ENCODE measurements at places on chromosomes 1 and 21.

GRCh38 chr1:181345146-181345545, 138.2 kb upstream of the CACNA1E start:
- no peak for DNase-seq

- no peak for DNase-seq
These were observed 1.9 kb upstream of the ERRFI1 start for GRCh38 chr1:8027748-8028570.

DNA sequence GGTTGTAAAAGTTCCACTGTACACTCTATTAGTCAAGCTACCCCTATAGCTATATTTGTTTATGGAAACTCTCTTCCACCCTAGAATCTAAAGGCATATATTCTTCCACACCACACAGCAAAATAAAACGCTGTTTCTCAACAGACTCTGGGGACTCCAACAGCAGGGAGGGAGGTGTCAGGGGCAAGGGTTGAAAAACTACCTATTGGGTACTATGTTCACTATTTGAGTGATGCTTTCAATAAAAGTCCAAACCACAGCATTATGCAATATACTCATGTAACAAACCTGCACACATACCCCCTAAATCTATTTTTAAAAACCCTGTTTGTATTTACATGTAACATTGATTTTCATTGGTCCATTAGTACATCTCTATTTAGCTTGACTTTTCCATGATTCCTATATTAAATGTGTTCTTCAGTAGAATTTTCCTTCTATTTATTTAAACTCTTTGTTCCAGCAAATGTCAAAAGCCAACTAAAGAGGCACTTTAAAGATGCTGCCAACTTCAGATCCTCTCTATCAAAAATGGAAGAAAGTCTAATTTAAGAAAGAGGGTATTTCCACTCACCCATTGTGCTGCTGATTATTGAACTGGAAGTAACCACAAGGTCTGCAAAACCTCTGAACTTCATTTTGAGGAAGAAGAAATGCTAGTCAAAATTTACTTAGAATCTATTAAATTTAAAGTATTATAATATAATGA, 26.2 kb downstream of the RGS7 start:
- no peak for DNase-seq

DNA sequence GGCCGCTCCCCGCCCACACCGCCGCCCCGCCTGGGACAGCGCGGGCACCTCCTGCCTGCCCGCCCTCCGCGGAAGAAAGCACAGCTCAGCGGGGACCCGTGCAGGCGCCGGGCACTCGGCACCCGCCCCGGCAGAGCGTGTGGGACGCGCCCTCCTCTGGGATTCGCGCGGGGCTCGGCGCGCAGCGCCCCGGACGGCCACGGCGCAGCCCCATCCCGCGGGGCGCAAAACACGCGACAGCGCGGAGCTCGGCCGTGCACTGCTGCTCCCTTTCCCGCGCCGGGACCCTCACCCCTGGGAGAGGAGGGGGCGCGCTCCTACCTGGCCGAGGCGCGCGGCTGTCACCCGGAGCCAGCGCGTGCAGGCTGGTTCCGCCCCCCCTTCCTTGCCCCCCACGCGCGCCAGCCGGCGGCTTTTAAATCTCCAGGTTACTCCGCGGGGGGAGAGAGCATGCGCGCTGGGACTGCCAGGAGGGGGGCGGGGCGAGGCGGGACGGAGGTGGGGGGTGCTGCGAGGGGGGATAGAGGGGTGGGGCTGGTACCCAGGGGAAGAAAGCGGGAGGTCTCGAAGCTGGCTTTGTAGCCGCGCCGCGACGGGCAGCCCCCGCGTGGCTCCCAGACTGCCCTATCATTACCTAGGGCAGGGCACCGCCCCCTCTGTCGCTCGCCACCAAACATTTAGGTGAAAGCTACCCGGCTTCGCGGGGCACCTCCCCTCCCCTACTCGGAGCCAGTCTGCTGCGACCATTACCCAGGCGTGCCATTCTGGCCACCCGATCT, at the start of gene SLC45A3:
Gene SLC45A3, minus strand, starts transcription at position 437 of the 779 bp plus-strand sequence. CDS start 15,853 bp downstream, outside the sequence.
- peak; percentile 69 for DNase-seq

DNA sequence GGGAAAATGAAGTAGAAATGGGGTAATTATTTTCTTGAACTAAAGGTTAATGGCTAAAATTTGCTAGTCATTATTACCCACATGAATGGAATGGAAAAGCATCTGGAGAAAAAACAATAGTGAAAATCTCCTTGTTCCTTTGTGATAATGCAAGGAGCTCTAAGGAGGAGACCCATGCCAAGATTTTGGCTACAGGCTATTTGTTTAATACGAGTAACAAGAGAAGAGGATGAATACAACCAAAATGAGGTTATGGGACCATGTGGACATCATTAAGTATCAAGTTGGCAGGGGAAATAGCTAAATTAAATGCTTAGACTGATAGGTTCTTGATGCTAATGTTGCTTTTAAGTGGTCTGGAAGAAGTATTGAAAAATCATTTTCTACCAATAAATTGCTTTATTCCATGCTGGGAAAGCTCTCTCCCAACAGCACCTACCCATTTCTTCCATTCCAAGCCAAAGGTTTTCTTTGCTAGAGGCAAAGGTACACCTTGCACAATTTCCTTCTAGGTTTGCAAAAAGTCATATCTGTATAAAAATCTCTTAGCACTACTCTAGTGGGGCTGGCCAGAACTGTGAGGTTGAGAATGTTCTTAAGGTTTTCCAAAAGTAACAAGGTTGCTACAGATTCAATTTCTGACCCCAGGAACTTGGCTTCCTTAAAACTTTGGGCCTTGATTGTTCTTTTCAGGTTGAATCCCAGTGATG, 100.2 kb downstream of the SMYD2 start:
- no peak for DNase-seq

GRCh38 chr1:59443310-59443709, 146.4 kb downstream of the FGGY start:
- no peak for DNase-seq

DNA sequence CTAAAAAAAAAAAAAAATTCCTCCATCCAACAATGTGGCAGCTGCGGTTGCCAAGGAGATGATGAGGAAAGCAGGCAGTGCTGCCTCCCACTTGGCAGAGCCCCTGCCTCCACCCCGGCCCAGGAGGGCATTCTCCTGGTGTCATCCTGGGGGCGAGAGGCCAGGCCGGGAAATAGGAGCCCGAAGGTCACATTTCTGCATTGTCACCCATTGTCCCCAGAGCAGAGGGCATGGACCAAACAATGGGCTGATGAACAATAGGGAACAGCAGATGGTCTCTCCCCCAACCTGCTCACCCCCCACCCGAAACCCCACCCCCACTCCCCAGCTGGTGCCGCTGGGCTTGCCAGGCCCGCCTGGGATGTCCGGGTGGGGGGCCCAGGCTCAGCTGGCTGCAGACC, 37.3 kb downstream of the CAMK2N1 start:
- no peak for DNase-seq

DNA sequence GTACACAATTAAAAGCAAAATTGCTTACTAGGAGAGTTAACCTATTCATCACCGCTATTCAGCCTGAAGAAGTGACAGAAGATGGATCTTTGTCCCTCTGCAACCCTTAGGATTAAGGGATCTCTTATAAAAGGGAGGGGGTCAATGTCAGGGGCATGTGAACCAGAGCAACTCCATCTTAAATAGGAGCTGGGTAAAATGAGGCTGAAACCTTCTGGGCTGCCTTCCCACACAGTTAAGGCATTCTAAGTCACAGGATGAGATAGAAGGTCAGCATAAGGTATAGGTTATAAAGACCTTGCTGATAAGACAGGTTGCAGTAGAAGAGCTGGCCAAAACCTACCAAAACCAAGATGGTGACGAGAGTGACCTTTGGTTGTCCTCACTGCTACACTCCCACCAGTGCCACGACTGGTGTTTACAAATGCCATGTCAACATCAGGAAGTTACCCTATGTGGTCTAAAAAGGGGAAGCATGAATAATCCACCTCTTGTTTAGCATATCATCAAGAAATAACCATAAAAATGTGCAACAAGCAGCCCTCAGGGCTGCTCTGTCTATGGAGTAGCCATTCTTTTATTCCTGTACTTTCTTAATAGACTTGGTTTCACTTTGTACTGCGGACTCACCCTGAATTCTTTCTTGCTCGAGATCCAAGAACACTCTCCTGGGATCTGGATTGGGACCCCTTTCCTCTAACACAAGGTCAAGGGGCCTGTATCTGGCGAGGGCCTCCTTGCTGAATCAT, 35.3 kb upstream of the NEK2 start:
- no peak for DNase-seq

DNA sequence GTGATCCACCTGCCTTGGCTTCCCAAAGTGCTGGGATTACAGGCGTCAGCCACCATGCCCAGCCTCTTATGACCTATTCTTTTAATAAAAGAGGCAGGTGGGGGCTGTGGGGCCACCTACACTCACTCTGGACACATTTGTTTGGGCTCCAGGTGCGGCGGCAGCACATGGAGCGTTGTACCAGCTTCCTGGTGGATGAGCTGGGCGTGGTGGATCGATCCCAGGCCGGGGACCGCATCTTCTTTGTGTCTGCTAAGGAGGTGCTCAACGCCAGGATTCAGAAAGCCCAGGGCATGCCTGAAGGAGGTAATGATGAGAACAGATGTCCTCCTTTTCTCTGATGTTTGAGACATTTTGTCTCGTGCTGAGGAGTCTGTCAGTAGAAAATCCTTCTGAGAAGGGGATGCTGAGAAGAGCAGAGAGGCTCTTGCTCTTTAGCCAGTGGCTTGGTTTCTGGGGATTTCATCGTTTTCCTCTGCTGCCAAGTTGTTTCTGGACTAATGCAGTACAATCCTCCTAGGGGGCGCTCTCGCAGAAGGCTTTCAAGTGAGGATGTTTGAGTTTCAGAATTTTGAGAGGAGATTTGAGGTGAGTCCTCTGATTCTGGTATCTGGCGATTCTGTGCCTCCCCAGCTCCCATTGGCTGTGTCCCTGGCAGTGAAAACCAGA, 17.9 kb upstream of the MIIP start:
- DNase-seq = peak; percentile 46

GRCh38 chr1:168391851-168392681, 111.4 kb downstream of the TBX19 start:
- DNase-seq = no peak

DNA sequence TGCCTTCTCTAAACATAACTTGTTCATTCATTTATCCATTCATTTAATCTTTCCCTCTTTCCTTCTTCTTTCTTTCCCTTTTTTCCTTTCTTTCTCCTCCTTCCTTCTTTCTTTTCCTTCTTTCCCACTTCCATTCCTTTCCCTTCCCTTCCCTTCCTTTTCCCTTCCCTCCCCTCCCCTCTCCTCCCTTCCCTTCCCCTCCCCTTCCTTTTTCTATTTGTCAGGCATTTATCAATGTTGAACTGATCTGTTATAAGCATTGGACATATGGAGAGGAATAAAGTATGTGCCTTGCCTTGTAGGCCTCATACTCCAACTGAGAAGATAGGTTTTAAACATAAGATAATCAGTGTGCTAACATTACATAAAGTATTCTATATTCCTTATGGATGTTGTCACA, 23.7 kb upstream of the ATP6V1G3 start:
- no peak for DNase-seq

DNA sequence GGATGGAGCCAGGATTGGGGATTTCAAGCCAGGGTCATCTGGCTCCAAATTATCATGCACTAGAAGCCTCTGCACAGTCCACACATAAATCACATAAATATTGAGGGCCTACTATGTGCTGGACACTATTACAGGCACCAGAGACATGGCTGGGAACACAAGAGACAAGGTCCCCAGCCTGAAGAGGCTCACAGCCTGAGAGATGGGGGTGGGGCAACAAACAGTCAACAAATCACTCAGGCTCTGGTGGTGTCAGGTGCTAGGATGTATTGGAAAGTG, 41.6 kb upstream of the LAPTM5 start:
- no peak for DNase-seq

- DNase-seq = no peak
These were observed 35.0 kb upstream of the SCAF4 start for GRCh38 chr21:31766899-31767298.

DNA sequence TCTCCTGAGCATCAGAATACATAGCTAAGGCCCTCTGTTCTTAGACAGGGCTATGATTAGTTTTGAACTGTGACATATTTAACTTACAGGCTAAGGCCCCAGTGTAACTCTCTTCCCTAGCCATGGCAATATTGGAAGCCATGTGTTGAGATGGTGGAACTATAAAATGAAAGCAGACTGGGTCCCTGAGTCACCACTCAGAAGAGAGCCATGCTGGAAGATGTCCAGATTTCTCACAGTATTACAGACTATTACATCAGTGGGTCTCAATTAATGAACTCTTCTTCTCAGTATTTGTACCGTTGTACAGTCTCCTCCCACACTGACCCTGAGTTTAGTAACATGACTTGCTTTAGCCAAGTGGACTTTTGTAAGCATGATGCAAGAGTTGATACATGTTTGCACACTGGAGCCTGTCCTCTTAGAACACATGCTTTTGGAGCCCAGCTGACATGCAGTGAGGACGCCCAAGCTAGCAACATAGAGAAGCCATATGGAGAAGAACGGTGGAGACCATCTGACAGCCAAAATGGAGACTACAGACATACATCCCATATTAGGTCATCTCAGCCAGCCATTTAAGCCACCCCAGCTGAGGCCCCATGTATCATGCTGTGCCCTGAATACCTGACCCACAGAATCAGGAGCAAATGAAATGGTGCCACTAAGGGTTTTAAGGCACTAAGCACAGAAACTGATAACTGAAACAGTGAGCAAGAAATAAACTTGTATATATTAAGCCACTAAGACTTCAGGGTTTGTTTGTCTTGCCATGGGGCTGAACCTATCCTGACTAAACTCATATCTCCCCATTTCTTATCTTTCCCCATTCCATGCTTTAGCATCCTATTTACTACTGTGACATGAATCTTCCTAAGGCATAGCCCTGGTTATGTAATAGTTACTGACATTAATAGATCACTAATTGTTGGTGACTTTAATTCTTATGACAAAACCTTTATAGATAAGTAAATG, 24.4 kb downstream of the TBX15 start:
- DNase-seq = no peak

- no peak for DNase-seq
These were observed 2102.9 kb downstream of the NCAM2 start for GRCh38 chr21:23101111-23101510.

- DNase-seq = peak; percentile 96
These were observed at the start of gene GSTM2 for GRCh38 chr1:109667452-109668122. Gene GSTM2, plus strand, starts transcription at chr1:109668057. Its CDS starts 59 bp downstream, at chr1:109668116.

GRCh38 chr1:217133958-217134856, 411.0 kb upstream of the ESRRG start:
- DNase-seq = no peak

DNA sequence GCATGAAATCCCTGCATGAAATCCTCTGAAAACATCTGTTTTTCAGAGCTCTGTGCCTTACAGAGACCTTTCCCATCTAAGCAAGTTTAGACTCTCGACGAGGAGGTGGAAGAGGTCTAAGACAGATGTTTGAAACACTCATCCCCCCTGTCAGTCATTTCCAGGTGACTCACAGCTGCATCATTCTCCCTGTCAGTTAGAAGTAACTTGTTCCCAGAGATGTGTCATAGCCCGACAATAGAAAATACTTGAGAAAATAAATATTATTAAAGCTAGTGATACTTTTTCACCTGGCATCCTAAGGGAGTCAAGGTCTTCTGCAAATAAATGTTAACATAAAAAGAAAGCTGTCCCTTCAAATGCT, 41.6 kb upstream of the SEC16B start:
- DNase-seq = no peak

All from HEK293T (cell line).